ENCODE measurements at places on chromosomes 12 and 14. TPM values are rescaled to one million over a fixed set of nuclear protein-coding genes. Genes with fewer than 3 reads are reported as not detected.

GRCh38 chr12:12088761-12089160 lies 18.0 kb downstream of the BCL2L14 start:
- no peak for DNase-seq

Gene LMNTD1
- total RNA-seq = not detected

DNA sequence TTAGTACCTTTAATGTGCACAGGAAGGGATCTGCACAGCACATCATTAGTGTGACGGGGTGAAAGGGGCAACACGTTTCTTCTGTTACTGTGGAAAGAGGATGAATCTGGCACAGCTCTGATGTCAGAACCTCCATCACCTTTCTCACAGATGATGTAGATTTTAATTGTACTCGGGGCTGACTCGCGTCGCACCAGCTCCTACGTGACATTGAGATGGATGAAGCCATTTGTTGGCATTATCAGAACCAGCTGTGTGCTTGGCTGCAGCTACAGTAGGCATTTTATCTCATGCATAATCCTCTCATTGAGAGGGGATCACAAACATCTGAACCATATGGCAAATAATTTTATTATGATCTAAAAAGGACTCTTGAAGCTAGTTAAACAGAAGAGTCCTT lies 173.6 kb downstream of the PDZRN4 start:
- no peak for DNase-seq

Gene SUOX
- 19.8 TPM for total RNA-seq

Gene ANKRD33
- total RNA-seq = not detected

DNA sequence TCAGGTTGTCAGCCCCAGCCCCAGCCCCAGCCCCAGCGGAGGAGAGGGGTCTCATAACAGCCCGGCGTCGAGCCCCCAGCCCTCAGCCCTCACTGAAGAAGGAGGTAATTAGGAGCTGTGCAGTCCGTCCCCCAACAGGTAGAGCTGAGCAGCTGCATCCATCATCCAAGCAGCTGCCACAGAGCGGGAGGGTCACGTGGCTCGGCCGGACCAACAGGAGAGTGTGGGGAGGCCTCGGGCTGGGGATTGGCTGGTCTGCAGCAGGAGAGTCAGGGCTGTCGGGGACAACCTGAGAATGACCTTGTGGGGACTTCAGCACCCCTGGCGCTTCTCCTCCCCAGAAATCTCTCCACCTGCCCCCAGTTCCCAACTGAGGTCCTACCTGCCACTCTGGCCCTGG lies 29.6 kb downstream of the SMUG1 start:
- no peak for DNase-seq

Gene CSRP2
- total RNA-seq = 8.9 TPM

GRCh38 chr14:77092676-77093075 lies 5.4 kb upstream of the CIPC start:
- no peak for DNase-seq

Gene POC1B
- total RNA-seq = 34.7 TPM

DNA sequence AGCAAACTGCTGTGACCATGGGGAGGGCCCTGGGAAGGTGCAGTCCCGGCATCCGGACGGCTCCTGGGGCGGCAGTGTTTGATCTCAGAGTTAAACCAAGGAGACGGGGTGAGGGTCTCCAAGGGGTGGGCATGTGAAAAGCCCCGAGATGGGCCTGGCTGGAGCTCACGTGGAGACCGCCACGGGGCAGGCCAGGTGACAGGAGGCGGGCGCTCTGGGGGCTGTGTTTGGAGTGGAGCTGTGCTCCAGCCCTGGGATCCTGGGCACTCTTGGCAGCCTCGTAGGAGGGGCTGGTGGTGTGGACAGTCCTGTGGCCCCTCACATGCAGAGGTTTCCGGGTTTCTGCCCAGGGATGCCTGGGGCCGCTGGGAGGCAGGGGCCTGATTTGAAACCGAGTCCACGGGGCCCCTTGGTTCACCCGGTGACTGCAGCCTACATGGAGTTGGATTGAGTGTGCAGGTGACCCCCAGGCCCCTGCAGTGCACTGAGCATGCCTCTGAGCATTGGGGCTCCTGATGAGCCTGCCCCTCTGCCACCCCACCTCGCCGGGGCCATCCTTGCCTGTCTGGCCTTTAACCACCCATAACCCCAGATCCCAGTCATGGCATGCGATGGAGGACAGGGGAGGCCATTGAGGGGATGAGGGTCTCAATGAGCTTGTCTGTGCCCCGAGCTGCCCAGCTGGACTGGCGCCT lies 8.4 kb downstream of the KIF26A start:
- peak; percentile 65 for DNase-seq

Gene HHIPL1
- total RNA-seq = 4.2 TPM

Gene CD4
- total RNA-seq = 207 TPM

Measured in spleen (tissue), 13 donors.